Thoracic aorta (tissue), 2 donors: ENCODE measurements at places on chromosomes 5 and 9.
A peak's percentile ranks its signal among the peaks of the same experiment; 100 is the strongest.

GRCh38 chr9:133054194-133054890, 7.4 kb upstream of the CEL start:
- DNase-seq = no peak
- H3K27me3 ChIP-seq = no peaks in the 10 kb centered on the region
- H3K27ac ChIP-seq = no peak overlapping the region
- no peak overlapping the region for H3K4me3 ChIP-seq
- H3K36me3 ChIP-seq = peaks cover 52% of the 10 kb centered on the region

DNA sequence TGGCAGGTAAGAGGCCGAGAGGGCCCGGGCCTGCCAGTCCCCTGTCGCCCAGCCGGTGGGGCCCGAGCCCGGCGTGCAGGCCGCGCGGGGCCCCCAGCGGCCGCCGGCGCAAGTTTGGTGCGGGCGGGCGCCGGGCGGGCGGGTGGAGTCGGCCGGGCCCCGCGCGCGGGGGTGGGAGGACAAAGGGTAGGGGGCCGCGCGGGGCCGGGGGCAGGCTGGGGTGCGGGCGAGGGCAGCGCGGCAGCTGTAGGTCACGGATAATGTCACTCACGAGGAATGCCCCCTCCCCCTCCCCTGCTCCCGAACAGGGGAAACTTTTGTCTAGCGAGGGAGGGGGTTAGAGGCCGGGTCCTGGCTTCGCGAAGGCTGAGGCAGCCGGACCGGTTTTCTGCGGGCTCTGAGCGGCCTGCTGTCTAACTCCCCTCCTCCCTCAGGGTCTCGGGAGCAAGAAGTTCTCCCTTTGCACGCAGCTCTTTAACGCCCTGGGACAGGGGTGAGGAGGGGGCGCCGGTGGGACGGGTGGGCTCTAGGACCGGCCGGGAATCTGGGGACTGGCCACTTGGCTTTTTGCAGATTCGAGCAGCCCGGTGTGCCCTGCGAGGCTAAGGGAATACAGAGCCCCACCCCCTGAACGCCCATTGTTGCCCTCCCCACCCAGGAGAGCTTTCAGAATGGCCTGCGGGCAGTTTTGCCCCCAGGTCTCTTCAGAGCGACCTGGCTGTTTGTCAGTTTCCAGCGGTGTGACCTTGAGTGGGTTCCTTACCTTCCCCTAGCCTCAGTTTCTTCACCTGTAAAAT, 21.3 kb upstream of the NDST1 start:
- peaks cover 48% of the 10 kb centered on the region for H3K4me1 ChIP-seq
- H3K27me3 ChIP-seq = no peaks in the 10 kb centered on the region
- no peak for DNase-seq
- no peaks in the 10 kb centered on the region for H3K36me3 ChIP-seq
- H3K4me3 ChIP-seq = peak overlapping the region; percentile 95

GRCh38 chr5:174524351-174524750, 200.0 kb upstream of the MSX2 start:
- H3K36me3 ChIP-seq = no peaks in the 10 kb centered on the region
- H3K4me1 ChIP-seq = no peaks in the 10 kb centered on the region
- no peak overlapping the region for H3K4me3 ChIP-seq
- H3K27ac ChIP-seq = no peak overlapping the region
- no peak for DNase-seq
- H3K27me3 ChIP-seq = no peaks in the 10 kb centered on the region

DNA sequence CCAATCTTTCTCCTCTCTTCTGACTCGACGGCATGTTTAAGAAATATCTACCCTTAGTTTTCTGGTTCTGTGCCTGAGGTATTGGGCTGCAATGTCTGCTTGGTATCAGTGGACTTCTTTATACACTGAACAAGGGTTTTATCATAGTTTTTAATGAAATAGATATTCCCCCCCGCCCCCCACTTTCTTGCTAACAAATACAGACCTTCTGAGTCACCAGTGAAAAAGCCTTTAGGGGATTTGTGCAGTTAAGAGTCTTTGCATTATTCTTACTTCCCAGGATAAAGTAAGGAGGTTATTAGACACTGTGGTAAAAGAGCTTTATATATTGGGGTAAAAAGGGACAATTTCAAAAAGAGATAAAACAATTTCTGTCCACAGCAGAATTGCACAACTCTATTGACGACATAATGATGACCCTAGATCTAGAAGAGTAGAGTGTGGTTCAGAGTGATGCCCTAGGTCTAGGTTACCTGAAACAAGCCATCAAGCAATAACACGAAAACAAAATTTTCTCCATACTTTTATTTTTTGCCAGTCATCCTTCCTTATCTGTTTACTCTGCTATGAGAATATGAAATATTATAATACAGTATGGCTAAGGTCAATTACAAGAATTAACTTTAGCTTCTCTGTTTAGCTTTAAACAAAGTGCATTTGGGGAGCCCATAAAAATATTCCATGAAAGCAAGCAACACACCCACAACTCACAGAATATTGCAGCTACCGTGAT, 110.7 kb downstream of the PLK2 start:
- DNase-seq = no peak
- no peaks in the 10 kb centered on the region for H3K4me1 ChIP-seq
- H3K4me3 ChIP-seq = no peak overlapping the region
- no peak overlapping the region for H3K27ac ChIP-seq
- H3K27me3 ChIP-seq = no peaks in the 10 kb centered on the region

DNA sequence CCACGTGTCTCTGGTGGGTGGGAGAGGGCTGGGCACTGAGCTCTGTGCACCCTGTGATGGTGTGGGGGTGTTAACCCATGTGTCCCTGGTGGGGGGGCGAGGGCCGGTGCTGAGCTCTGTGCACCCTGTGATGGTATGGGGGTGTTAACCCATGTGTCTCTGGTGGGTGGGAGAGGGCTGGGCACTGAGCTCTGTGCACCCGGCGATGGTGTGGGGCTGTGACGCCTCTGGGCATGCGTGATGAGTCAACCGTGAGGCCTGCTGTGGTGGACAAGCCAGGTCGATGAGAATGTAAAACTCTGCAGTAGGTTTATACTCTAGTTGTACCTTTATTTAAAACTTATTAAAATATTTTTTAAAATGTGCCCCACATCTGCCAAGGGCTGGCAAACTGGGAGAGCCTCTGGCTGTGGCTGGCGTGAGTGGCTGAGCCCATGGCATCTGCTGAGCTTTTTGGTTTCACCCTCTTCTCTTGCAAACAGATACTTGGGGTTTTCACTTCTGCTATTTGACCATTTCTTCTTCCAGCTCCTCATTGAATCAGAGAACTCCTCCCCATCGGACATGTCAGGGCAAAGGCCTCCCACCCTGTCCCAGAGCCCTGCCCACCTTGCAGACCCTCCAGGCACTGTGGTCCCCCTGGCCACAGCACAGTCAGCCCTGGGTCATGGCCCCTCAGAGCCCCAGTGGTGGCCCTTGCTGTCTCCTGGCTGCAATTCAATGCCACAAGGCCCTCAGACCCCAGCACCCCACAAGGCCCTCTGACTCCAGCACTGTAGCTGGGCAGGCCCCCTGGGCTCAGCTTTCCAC, 18.5 kb upstream of the EXOC3 start:
- H3K36me3 ChIP-seq = no peaks in the 10 kb centered on the region
- no peak overlapping the region for H3K4me3 ChIP-seq
- no peak for DNase-seq
- no peaks in the 10 kb centered on the region for H3K27me3 ChIP-seq
- H3K27ac ChIP-seq = no peak overlapping the region
- H3K4me1 ChIP-seq = no peaks in the 10 kb centered on the region

DNA sequence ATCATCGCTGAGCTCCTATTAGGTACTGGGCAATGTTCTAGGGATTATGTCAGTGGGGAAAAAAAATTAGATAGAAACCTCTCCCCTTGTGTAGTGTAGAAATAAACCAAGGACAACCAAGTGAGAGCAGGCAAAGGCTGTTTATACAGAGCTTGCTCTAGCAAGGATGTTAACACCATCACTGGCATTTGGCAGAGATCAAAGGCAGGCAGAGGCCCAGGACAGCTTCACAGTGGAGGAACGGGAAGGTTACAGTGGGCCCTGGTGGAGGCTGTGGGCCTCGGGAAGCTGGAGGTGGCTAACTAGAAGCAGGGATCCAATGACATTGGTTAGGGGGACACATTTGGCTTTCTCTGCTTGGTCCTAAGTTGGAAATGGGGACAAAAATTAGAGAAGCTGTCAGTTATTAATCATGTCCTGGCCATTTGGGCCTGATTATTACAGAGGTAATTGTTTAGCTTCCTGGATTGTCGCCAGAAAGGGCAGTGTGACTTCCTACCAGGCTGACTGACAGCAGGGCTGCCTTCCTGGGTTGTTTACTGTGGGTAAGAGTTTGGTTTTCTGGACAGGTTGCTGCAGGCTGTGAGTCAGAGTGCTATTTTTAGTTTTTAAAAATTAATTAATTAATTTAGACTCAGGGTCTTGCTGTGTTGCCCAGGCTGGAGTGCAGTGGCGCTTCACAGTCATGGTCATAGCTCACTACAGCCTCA, 259.3 kb downstream of the ROR2 start:
- H3K27ac ChIP-seq = no peak overlapping the region
- no peak for DNase-seq
- no peaks in the 10 kb centered on the region for H3K4me1 ChIP-seq
- H3K36me3 ChIP-seq = no peaks in the 10 kb centered on the region
- H3K27me3 ChIP-seq = no peaks in the 10 kb centered on the region

- peak within 1 kb of the TSS; percentile 100 for H3K27ac ChIP-seq
- H3K4me3 ChIP-seq = peak within 1 kb of the TSS; percentile 99
- H3K36me3 ChIP-seq = no peaks in the 10 kb centered on the region
- peaks cover 29% of the 10 kb centered on the region for H3K4me1 ChIP-seq
- H3K27me3 ChIP-seq = no peaks in the 10 kb centered on the region
These were observed at the start of gene ERBIN for GRCh38 chr5:65926276-65926783. TSS of gene ERBIN (plus strand) at chr5:65926575. CDS start at chr5:65992719, 66,144 bp downstream.

DNA sequence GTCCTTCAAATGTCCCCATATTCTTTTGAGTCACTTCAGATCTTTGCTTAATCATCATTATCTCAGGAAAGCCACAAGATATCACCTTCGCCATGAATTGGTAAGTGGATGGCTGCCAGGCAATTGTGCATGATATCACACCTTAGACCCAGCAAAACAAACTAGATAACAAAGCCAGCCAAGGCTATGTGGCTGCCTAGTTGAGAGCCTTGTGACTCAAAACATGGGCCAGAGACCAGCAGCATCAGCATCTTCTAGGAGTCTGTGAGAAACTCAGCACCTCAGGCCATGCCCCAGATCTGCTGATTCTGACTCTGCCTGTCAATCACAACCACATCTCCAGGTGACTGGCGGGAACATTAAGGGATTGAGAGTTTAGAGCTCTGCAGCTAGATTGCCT, 82.8 kb downstream of the SLIT3 start:
- no peaks in the 10 kb centered on the region for H3K36me3 ChIP-seq
- no peak overlapping the region for H3K27ac ChIP-seq
- peaks cover 3% of the 10 kb centered on the region for H3K4me1 ChIP-seq
- no peak for DNase-seq
- no peak overlapping the region for H3K4me3 ChIP-seq
- no peaks in the 10 kb centered on the region for H3K27me3 ChIP-seq

DNA sequence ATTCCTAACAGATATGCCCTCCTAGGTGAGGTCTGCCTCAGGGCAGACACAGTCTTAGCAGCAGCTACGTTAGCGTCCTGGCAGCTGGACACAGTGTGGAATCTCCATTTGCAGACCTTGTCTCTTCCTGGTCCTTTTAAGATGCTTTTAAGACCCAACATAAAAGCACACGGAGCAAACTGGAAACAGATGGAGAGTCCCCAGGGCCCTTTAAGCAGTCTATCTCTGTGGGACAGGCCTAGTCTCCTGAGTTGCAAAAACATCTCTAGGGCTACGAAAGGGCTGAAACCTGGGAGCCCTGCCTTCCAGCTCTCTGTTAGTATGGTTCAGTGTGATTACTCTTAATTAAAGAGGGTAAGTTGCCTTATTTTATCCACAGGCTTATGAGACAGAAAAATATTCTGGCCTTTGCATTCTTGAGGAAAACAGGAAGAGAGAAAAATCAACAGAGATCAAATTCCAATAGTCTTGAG, 66.0 kb upstream of the GNA14 start:
- no peak for DNase-seq
- H3K36me3 ChIP-seq = no peaks in the 10 kb centered on the region
- no peak overlapping the region for H3K4me3 ChIP-seq
- H3K27ac ChIP-seq = peak overlapping the region; percentile 13
- peaks cover 48% of the 10 kb centered on the region for H3K4me1 ChIP-seq

GRCh38 chr9:6894135-6894534, 136.4 kb downstream of the KDM4C start:
- no peak overlapping the region for H3K4me3 ChIP-seq
- no peak for DNase-seq
- H3K36me3 ChIP-seq = no peaks in the 10 kb centered on the region
- H3K4me1 ChIP-seq = peaks cover 14% of the 10 kb centered on the region
- no peak overlapping the region for H3K27ac ChIP-seq

DNA sequence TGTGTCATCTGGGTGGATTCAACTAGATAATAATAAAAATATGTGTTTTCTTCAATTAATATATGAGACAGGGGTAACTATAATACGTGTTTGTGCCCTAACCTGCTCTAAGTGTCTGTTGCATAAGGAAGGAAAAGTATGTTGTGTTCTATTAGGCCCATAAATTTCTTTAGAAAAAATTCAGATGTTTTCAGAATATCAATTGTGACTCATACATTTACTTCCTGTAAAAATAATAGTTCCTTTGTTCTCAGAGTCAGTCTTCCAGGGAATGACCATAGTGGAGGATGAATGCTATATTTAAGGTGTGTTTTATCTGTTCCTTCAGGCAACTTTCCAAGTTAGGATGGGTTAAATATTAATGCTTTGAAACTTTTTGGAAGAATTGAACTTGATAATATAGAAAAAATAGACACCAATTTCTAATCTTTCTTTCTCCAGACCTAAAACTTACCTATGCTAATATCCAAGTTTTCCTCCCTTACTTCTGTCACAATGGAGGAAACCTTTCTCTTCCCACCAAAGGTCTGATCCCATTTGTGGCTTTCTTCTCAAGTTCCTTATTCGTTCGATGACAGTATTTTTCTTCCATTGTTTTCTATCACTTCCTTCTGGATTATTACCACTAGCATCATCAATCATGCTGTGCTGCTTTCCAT, 49.9 kb downstream of the ISL1 start:
- no peaks in the 10 kb centered on the region for H3K36me3 ChIP-seq
- H3K4me3 ChIP-seq = no peak overlapping the region
- DNase-seq = no peak
- H3K4me1 ChIP-seq = no peaks in the 10 kb centered on the region

DNA sequence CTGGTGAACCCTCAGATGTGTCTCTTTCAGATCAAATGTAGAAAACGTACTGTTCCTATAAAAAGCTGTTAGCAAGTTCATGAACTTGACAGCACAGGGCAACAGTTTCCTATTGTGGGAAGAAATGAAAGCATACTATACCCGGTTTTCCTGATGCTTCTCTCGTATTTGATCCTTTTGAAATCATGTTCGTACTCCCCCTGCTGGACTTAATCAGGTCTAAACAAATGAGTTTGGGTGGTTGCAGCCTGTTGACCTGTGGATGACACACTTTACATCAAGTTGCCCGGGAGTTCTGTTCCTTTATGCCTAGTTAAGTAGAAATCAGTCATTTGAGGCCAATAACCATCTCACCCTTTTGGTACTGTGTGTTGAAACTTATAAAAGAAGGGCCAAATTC, 1992.3 kb downstream of the MAT2B start:
- H3K36me3 ChIP-seq = no peaks in the 10 kb centered on the region
- H3K27ac ChIP-seq = no peak overlapping the region
- DNase-seq = no peak
- no peaks in the 10 kb centered on the region for H3K27me3 ChIP-seq
- no peak overlapping the region for H3K4me3 ChIP-seq

GRCh38 chr5:75023368-75024159, 28.8 kb downstream of the GCNT4 start:
- no peaks in the 10 kb centered on the region for H3K4me1 ChIP-seq
- no peaks in the 10 kb centered on the region for H3K27me3 ChIP-seq
- H3K36me3 ChIP-seq = no peaks in the 10 kb centered on the region
